NCI-H1092 treated with DMSO at 0.1 percent for 48 hours (cell line): ENCODE measurements at places on chromosomes 5 and 9.
A peak's percentile ranks its signal among the peaks of the same experiment; 100 is the strongest.

- no peak for DNase-seq
Measured at GRCh38 chr9:23823986-23824829, 1.8 kb downstream of the ELAVL2 start.

DNA sequence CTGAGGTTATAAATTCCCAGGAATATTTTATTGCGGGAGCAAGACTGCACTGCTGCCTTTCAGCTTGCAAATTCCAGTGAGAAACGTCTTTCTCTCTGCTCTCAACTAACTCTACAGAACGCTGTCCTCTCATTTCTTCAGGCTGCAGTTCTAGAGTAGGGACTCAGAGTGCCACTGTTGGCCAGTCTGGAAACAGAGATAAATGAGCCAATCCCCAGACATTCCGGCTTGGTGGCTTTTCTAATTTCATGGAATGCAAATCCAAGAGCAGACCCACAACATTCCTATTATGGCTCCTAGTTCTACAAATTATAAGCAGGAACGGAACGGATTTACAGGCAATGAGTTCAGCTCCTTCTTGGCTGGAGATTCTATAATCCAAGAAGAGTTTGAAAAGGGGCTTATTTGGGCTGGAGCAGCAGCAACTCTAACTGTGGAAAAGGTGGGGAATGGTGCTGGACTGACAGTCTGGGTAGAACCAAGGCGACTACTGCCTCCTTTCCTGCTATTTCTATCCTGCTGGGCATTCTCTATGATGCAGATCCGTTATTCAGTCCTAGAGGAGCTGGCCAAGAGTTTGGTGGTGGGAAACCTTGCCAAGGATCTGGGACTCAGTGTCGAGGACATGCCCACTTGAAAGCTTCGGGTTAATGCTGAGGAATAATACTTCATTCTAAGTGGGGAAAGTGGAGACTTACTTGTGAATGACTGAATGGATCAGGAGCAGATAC lies 9.3 kb downstream of the PCDHGA12 start:
- no peak for DNase-seq

GRCh38 chr9:120950421-120951388 lies 24.1 kb upstream of the TRAF1 start:
- no peak for DNase-seq

DNA sequence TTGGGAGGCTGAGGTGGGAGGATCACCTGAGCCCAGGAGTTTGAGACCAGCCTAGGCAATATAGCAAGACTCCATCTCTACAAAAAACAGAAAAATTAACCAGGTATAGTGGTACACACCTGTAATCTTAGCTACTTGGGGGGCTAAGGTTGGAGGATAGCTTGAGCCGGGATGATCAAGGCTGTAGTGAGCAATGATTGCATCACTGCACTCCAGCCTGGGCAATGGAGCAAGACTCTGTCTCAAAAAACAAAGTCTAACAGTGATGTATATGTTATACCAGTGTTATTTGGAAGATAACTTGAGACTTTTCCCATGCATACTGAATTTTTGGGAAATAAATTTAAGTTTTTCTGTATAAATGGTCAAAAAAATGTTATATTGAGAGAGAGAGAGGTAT lies 146.3 kb downstream of the ZCCHC7 start:
- DNase-seq = no peak

DNA sequence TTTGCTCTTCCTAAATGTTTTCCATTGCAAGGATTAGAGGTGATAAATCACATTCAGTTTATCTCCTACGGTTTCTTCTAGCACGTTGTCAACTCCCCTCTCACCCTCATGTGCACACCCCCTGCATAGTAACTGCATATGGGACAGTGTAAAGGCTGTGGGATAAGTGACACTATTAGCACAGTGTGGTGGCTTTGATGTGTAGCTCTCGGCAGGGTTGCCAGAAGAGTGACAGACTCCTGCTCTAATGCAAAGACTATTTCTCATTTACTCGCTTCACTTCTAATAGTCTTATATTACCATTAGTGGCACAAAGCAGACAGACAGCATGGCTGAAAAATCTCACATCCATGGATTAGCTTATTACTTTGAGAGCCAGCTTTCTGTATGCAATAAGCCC lies 454.6 kb downstream of the CETN3 start:
- DNase-seq = no peak

DNA sequence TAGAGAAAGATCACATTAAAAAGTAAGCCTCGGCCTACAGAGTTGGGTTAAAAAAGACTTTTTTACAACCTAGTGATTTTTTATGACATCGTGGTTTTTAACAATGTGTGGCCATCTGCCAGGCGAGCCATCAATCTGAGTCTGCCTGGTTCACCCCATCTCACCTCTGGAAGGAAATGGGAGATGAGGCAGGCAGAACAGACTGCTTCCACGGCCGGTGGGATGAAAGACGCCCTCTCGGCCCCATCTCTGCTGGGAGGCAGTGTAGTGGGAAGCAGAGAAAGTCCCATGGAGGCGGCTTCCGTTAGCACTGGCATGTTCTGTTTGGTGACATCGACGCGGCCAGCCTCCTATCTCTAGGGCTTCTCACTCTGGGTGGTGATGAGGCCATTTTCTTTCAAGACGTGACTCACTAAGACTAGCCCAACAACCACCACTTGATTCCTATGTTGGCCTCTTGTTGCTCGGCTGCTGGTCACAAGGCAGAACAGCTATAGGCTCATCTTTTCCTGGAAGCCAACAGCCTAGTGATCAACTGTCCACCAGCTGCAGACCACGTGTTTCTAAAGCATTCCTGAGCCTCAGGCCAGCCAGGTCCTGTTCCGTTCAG lies 132.4 kb upstream of the OTULINL start:
- no peak for DNase-seq

DNA sequence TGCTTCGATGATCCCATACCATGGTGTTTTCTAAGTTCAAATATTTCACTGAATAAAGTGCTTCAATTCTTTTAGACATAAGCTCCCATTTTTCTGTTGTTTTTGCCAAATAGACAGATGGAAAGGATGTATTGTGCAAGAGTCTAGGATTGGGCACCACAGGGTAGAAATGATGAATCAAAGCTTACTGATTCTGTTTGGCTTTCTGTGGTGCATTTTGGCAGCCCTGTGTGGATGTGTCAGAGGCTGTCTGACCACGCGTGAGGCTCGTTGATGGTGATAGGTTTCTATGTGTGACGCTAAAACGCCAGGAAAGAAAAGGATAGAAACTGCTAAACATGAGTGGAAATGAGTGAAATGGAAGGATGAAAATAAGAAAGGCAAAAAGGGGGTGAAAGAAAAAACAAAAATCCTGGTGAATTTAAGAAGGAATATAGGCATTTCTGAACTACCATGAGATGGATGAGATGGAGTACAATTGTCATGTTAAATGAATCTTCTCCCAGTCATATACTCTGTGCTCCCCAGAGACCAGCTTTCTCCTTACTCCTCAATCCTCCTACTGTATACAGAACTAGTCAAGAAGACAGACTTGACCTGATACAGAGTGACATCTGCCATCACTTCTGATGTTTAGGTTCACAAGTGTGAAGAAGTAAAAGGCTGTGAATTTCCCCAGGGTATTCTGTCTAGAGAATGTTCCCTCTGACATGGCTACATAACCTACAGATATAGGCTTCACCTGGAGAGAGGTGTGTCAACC lies 54.4 kb downstream of the ANKH start:
- DNase-seq = no peak

GRCh38 chr9:129473523-129474244 lies 147.2 kb downstream of the C9orf50 start:
- no peak for DNase-seq

DNA sequence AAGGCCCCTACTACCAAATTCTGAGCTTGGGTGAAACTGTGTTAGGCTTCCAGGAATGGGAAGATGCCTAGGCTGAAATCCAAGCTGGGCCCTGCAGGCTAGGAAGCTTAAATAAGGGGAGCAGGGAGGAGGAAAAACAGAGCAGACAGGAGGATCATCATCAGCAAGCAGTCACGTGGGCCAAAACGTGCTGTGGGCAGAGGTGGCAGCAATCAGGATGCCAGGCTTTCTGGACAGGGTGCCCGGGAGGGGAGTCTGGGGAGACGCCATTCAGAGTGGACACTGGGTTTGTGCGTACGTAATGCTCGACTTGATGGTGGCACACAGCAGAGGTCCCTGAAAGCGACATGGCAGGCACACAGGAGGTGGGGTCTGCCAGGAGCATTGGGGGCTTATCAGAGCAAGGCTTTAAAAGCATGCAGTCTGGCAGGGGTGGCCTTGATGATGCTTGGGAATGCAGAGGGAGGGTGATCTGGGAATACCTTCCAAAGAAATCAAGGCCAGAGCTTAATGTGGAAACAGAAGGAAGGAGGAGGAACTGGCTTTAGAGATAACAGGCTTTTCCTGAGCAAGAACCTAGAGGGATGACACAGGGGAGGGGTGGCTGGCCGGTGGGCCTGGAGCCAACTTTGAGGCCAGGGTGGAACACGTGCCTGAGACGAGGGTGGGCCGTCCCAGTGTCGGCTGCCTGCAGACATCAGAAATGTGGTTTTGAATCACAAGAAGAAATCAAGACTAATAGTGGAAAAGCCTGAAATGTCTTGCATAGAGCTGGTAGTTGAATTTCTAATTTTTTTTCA lies 212.5 kb downstream of the GADD45G start:
- DNase-seq = no peak

DNA sequence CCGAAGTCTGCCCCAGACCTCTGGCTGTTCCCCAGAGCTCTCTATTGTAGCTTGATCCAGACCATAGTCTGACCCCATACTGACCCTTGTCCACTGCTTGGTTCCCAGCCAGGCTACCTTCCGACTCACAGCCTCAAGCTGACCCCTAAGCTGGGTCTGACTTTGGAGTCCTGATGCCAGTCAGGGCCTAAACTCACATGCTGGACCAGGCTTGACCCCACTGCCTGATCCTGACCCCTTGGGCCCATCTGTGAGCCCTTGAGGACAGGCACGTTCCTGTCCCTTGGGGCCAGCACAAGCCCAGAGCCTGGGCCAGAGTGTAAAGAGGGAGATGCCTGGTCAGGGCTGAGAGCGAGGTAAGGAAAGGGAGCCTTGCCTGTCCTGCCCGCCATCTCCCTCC lies 32.7 kb upstream of the ENHO start:
- peak; percentile 34 for DNase-seq

- no peak for DNase-seq
Measured at GRCh38 chr5:150627731-150628545, 12.5 kb upstream of the SYNPO start.

- DNase-seq = no peak
Measured at GRCh38 chr5:9283473-9283872, 262.4 kb downstream of the SEMA5A start.

DNA sequence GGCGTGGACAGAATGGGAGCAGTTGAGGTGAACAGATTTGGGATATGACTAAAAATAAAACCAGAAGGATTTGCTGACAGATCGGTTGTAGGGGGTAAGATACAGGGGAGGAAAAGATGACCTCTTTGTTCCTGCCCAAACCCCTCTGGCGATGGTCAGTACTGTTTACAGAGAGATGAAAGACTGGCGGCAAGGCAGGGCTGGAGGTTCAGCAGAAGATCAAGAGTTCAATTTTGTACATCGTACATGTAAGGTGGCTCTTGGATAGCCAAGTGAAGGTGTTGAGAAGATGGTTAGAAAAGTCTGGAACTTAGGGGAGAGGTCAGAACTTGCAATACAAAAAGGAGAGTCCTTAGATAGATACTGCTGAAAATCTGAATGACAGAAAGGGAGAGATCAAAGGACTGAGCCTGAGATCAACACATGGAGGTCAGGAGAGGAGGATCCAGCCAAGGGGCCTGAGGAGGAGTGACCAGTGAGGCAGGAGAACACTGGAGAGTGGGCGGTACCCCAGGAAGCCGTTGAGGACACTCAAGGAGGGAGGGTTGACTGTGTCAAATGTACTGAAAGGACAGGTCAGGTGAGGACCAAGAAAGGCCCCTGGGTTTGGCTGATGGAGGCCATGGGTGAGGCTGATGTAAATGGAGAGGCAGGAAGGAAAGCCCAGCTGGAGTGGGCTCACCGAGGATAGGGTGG lies 7.1 kb downstream of the IL4 start:
- DNase-seq = no peak

DNA sequence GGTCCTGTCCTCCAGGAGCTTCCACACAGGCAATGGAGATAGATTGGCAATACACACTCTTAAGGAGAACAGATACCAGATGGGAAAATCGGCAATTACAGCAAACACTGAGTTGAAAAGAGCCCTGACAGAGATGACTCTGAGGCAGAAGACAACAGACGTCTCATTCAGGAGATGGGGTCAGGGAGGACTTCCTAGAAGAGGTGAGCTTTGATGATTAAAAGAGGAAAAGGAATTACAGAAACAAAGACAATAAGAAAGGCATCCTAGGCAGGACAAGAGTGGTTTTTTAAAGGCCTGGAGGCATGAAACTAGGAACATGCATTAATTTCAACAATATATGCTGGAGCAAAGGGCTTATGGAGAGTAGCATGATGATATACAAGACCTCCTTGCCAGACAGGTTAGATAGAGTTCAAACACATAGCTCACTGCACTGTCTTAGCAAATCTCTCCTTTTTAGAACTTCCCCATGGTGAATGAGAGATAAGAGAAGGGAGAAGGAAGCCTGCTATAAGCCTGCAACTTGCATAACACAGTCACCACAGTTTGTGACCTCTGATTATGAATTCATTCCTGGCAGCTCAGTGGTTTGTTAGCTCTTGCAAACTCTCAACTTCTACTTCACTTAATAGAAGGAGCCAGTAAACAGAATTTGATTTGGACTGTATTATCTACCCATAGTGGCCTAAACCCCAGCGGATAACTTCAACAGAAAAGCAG lies 48.5 kb downstream of the SIL1 start:
- DNase-seq = no peak

- DNase-seq = no peak
Measured at GRCh38 chr9:114207034-114207810, 51.9 kb downstream of the COL27A1 start.

- DNase-seq = no peak
Measured at GRCh38 chr5:208449-209114, 9.4 kb downstream of the CCDC127 start.

DNA sequence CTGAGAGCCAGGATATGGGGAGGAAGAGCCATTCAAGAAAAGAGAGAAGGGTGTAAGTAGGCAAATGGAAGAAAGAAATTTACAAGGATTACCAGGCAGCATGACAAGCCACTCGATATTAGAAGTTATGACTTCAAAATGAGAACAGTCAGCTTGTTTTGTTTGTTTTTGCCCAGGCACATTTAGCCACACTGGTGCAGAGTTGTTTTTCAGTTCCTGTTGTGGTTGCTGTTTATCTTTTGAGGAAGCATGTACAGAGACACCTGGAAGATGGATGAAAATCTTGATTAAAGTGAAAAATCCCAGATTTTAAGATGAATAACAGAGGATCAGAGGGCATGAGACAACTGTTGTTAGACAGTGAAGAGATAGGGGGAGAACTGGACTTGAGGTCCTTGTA lies 199.1 kb downstream of the MTRR start:
- DNase-seq = no peak

GRCh38 chr5:139733698-139734538 lies 61.7 kb upstream of the PSD2 start:
- DNase-seq = no peak

- DNase-seq = no peak
Measured at GRCh38 chr5:177546258-177546741, 8.1 kb downstream of the FAM193B start.

GRCh38 chr5:161637591-161637990 lies 47.9 kb upstream of the GABRA6 start:
- DNase-seq = no peak

- DNase-seq = no peak
Measured at GRCh38 chr5:86918246-86918645, 300.5 kb downstream of the COX7C start.
